CD4-positive, CD25-positive, alpha-beta regulatory T cell (primary cell): ENCODE measurements at places on chromosomes 5 and 9.

GRCh38 chr5:32428426-32428825 is 16.1 kb downstream of the ZFR start:
- DNase-seq, result no peak

DNA sequence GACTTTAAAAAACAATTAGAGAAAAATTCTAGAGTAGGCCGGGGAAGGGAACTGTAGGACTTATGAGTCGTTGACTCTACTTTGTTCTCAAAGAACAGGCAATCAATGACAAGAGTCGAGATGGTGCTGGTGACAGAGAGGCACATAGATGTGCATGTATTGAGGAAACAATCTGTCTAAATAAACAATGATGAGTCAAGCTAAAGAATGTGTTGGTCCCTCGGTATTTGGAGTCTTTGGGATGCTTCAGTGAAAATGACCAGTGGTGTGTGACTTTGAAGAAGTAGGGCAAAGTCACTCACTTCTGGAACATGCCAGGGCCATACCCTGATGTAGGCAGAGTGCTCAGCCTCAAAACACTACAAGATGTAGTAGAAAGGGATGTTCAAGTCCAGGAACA is 288.1 kb upstream of the PANK3 start:
- no peak for DNase-seq

- DNase-seq, result no peak
Observed at GRCh38 chr5:147963948-147964693, 57.8 kb upstream of the C5orf46 start.

DNA sequence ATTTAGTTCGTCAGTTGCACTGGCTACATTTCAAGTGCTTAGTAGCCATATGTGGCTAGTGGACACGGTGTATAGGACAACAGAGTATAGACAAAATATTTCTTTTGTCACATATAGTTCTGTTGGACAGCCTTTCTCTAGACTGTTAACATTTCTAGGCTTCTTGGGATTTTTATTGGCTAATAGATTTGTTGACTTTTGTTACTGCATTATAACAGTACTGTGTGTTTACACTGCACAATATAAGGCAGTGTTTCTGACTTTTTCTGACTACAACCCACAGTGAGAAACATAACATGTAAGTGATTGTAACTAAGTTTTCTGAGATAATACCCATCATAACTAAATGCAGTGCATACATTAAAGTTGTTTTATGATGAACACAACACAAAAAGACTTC is 11.3 kb downstream of the FBXO38 start:
- no peak for DNase-seq

- no peak for DNase-seq
Observed at GRCh38 chr9:129338724-129339430, 160.8 kb upstream of the IER5L start.

DNA sequence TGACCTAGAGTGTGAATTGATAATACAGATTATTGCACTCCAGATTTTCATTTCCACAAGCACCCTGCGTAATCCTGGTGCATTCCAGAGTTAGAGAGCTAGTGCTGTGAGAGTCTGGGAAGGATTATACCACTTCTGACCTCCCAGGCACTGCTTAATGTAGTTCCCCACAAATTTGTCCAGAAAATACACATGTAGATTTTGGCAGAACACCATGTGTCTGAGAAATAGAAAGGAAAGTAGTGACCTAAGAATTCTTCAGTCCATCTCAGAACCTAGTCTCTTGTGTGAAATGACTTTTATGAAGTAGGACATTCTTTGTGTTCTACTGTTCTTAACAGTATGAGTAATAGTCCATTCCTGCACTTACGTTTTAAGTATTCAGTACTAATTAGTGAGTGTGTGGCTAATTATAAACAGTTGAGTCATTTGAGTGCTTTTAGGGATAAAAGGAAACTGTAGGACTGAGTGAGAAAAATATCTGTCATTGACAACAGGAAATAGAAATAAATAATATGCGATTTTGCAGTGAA is 27.8 kb upstream of the PTPDC1 start:
- DNase-seq, result no peak

DNA sequence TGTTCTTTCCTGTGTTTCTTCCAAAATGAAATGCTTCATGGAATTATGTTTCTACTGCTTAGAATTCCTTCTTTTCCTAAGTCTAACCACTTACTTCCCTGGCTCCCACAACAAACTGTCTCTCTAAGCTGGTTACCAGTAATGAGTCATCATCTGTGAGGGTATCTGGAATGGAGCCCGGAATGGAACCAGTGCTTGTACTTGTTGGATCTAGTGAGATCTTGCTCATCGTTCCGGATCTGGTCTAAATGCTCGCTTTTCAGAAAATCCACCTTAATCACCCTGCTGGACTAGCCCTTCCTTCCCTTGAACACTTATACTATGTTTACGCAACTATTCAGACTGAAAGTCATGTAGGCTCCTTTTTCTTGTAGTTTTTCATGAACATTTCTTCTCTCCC is 184.8 kb downstream of the PBX3 start:
- DNase-seq, result no peak

DNA sequence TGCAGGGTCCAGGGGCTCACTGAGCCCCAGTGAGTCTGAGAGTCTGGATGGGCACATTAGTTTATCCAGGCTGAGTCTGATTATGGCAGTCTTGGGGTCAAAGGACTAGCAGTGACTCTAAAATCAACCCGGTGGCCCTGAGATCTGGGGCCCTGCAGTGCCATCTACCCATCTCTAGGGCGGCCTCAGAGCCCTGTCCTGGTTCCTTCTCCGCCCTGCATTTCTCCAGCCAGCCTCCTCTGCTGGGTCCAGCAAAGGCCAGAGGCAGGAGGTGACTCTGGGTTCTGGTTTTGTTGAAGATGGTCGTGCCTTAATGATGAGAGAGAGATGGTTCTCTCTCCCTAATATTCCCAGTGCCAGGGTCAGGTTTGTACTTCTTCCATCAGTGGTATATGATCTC is 15.0 kb downstream of the DCANP1 start:
- no peak for DNase-seq

- no peak for DNase-seq
Observed at GRCh38 chr5:165328846-165329245, 1823.4 kb downstream of the MAT2B start.

GRCh38 chr9:4849369-4849768 is 56.6 kb downstream of the RCL1 start:
- DNase-seq, result no peak

- no peak for DNase-seq
Observed at GRCh38 chr5:138334867-138335447, 3.1 kb upstream of the FAM53C start.

- no peak for DNase-seq
Observed at GRCh38 chr9:30622561-30622960, 1761.9 kb upstream of the ACO1 start.

DNA sequence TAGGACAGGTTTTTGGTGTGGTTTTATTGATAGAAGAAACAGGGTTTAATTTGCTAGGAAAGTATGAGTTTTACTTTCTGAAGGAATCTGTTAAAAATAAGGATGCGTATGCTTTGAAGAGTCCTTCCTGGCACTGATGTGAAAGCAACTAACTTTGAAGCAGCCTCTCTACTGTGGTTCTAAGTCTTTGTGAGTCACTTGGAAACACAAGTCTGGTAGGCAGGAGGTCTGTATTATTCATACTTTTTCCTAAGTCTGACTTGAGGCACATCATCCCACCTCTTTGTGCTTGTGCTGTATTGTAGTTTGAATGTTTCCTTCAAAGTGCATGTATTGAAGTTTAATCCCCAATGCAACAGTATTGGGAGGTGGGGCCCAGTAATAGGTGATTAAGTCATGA is 129.0 kb downstream of the TAF11L14 start:
- DNase-seq, result no peak

DNA sequence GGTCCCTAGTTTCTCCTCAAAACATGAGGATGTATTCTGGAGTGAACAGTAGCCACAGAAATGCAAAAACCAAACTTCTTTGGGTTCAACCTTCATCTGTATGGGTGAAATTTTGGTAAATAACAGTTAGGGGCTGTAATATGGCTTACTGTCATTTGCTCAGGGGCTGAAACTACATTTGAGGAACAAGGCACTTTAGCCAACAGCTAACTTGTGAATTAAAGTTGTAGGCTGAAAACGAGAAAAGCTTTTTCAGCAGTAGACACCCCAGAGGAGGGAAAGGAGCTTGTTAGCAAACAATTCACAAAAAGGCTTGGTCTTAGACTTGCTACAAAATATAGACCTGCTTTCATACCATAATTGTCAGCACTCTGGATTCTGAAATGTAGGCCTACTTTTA is 6.6 kb downstream of the TMEM171 start:
- no peak for DNase-seq
